ACHN (cell line): ENCODE measurements at places on chromosomes 6 and 20.

- DNase-seq, result peak; percentile 61
These were observed 2.8 kb downstream of the KCNQ5 start for GRCh38 chr6:72624557-72625160.

GRCh38 chr6:36340618-36341454, 4.1 kb upstream of the BNIP5 start:
- peak; percentile 53 for DNase-seq

- no peak for DNase-seq
These were observed 8.0 kb upstream of the BCAS1 start for GRCh38 chr20:54078296-54078984.

DNA sequence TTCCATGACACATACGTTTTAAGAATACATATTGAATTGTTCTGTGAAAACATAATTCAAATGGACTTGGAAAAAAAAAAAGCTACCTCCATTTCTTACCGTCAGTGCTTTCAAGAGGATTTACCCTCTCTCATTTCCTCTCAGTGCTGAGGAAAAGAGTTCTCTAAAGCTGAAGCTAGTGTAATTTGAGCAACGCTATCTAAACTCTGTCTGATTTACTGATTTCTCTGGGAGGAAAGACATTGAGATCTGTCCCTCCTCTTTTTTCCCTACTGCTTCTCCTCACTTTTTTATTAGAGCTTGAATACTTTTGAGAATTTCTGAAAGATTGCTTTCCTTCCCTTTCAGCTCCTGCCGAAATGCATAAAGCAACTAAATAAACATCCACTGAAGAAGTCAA, 41.2 kb upstream of the GRIK2 start:
- DNase-seq, result no peak

GRCh38 chr6:105226598-105227294, 46.9 kb upstream of the POPDC3 start:
- no peak for DNase-seq

- DNase-seq, result no peak
These were observed 147.1 kb upstream of the SMLR1 start for GRCh38 chr6:130680116-130680515.

- DNase-seq, result no peak
These were observed 20.5 kb upstream of the SUPT3H start for GRCh38 chr6:45398075-45398813.
